ENCODE measurements at places on chromosomes 2 and 18. TPM values are rescaled to one million over a fixed set of nuclear protein-coding genes. Genes with fewer than 3 reads are reported as not detected.
A peak's percentile ranks its signal among the peaks of the same experiment; 100 is the strongest.

Gene TRIM54
- total RNA-seq, result 4.2 TPM

Gene PTH2R
- 0.11 TPM for total RNA-seq

Gene DQX1
- total RNA-seq, result 0.76 TPM

DNA sequence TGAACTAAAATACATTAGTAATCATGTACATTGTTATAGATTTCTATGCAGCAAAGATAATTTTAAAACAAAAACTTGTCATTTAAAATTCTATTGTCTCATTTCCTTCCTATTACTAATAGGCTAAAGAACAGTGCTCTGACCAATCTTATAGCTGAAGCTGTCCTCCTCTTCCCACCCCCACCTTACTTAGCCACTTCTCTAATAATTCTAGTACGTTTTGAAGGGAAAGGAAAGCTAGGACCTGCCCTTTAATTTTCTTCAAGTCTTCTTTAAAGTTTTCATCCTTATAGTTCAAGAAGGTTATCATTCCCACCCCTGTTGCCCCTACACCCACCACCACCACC, 121.6 kb downstream of the RBMS1 start:
- H3K27me3 ChIP-seq, result no peaks in the 10 kb centered on the region
- H3K4me1 ChIP-seq, result peaks cover 5% of the 10 kb centered on the region
- H3K27ac ChIP-seq, result no peak overlapping the region
- no peaks in the 10 kb centered on the region for H3K36me3 ChIP-seq
- no peak for DNase-seq

DNA sequence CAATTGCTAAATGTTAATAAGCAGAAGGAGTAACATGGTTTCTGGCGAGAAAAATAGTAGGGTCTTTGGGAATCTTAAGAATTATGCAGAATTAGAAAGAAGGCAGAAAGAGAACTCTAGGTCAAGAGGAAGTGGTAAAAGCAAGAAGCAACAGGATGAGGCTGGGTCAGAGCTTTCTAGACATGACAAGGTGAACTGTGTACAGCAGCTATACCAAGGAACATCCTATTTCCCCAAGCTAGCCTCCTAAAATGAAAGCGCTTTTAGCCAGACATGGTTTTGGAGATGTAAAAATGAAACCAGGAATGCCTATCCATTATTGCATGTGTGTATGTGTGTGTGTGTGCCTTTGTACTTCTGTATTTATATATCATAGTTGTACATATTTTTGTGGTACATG, 42.3 kb upstream of the STAT1 start:
- no peak for DNase-seq
- no peaks in the 10 kb centered on the region for H3K4me1 ChIP-seq
- no peak overlapping the region for H3K4me3 ChIP-seq
- no peaks in the 10 kb centered on the region for H3K27me3 ChIP-seq
- no peak overlapping the region for H3K27ac ChIP-seq
- no peaks in the 10 kb centered on the region for H3K36me3 ChIP-seq

DNA sequence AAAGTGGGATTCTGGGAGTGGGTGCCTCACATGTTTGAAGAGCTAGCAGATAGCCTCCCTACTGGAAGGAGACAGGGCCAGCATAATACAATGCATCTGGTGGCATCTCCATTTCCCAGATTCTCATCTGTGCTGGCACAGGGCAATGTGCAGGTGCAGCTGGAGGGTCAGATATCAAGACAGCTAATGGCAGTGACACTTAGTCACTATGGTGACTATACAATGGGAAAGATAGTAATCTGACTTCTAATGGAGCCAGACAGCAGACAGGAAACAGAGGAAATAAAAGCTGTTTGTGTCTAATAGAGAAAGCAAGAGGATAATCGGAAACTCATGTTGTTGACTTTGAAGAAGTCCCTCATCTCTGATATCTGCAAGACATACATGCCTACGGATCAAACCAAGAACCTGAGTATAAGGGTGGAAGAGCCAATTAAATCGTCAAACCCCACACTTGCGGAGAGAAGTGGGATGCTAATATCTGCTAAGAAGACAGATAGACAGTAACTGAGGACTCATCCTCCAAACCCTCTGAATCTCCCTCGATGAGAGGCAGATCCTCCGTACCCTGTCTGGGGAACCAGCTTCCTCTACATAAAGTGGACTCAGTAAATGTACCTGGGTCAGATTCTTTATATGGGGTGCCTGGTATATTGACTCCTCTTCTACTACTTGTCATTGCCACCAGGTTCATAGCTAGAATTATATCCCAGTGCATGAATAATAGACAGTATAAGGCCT, 692.7 kb downstream of the SOCS6 start:
- no peaks in the 10 kb centered on the region for H3K27me3 ChIP-seq
- H3K4me3 ChIP-seq, result no peak overlapping the region
- H3K4me1 ChIP-seq, result no peaks in the 10 kb centered on the region
- no peak overlapping the region for H3K27ac ChIP-seq
- no peak for DNase-seq

- H3K36me3 ChIP-seq, result no peaks in the 10 kb centered on the region
- H3K4me3 ChIP-seq, result no peak overlapping the region
Observed at GRCh38 chr2:158154596-158154995, 52.9 kb downstream of the UPP2 start.

DNA sequence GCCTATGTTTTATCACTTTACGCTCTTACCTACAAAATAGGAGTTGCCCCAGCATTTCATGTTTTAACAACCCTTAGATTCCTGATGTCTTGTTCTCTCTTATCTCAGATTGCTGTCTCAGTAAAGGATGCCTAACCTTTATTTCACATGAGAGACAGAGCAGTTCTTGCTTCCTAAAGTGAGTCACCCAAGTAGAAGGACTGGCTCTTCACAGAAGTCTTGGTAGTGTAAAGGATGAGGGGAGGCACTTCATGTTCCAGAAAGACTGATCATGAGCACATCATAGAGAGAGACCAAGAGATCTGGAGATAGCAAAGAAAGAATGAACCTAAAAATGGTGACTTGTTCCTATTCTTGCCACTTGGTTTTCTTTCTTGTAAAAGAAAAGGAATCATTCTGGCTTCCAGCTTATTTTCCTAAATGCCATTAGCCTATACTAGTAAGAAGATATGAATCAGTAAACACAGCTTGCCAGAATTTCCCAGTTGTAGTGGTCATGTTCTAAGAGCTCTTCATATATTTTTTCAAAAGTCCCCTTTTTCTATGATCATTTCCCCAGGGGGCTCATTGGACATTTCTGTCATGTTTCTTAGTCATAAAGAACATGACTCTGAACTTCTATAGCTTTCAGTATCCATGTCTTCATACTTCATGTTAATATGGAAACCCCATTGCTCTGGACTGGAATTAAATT, 54.9 kb downstream of the MAPRE2 start:
- no peak for DNase-seq
- H3K27me3 ChIP-seq, result no peaks in the 10 kb centered on the region

- no peak overlapping the region for H3K27ac ChIP-seq
- H3K36me3 ChIP-seq, result no peaks in the 10 kb centered on the region
- no peak for DNase-seq
- peaks cover 3% of the 10 kb centered on the region for H3K4me1 ChIP-seq
- no peak overlapping the region for H3K4me3 ChIP-seq
Observed at GRCh38 chr2:33023728-33024500, 77.2 kb downstream of the LTBP1 start.

GRCh38 chr2:190443055-190443454, 34.9 kb downstream of the MFSD6 start:
- no peak overlapping the region for H3K4me3 ChIP-seq
- no peaks in the 10 kb centered on the region for H3K36me3 ChIP-seq
- no peak overlapping the region for H3K27ac ChIP-seq
- H3K4me1 ChIP-seq, result no peaks in the 10 kb centered on the region

- no peak overlapping the region for H3K4me3 ChIP-seq
- H3K36me3 ChIP-seq, result no peaks in the 10 kb centered on the region
- DNase-seq, result no peak
- H3K27ac ChIP-seq, result no peak overlapping the region
Observed at GRCh38 chr18:36468161-36468560, 170.6 kb downstream of the FHOD3 start.

- H3K36me3 ChIP-seq, result no peaks in the 10 kb centered on the region
- no peak overlapping the region for H3K4me3 ChIP-seq
- H3K4me1 ChIP-seq, result peaks cover 5% of the 10 kb centered on the region
- H3K27ac ChIP-seq, result no peak overlapping the region
- DNase-seq, result no peak
Observed at GRCh38 chr2:164335947-164336346, 285.3 kb downstream of the GRB14 start.

- DNase-seq, result no peak
- H3K36me3 ChIP-seq, result 0 out of 2 replicates have a peak, but pooled peaks cover 4% of the 10 kb centered on the region
- peak overlapping the region; percentile 46 for H3K27ac ChIP-seq
- peak overlapping the region; percentile 29 for H3K4me3 ChIP-seq
- peaks cover 35% of the 10 kb centered on the region for H3K4me1 ChIP-seq
Observed at GRCh38 chr2:119255760-119256581, 32.3 kb downstream of the STEAP3 start.

Data from H1 (cell line).